ENCODE measurements at places on chromosomes 2 and 18. TPM values are rescaled to one million over a fixed set of nuclear protein-coding genes. Genes with fewer than 3 reads are reported as not detected.

ACMSD gene
- 1.2 TPM for polyA plus RNA-seq

COX7A2L gene
- 195 TPM for polyA plus RNA-seq

DYNAP gene
- not detected for polyA plus RNA-seq

PFN4 gene
- 3.7 TPM for polyA plus RNA-seq

ELAC1 gene
- 15.5 TPM for polyA plus RNA-seq

DNA sequence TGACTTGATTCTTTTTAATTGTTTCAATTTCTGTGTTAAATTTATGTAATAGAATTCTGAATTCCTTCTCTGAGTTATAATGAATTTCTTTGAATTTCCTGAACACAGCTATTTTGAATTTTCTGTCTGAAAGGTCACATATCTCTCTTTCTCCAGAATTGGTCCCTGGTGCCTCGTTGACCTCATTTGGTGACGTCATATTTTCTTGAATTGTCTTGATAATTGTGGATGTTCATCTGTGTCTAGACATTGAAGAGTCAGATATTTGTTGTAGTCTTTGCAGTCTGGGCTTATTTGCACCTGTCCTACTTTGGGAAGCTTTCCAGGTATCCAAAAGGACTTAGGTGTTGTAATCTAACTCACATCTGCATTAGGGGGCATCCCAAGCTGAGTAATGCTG, 111.4 kb upstream of the LRRTM4 start:
- no peak for DNase-seq

- no peak for DNase-seq
Observed at GRCh38 chr18:13302040-13302439, 83.5 kb downstream of the LDLRAD4 start.

DNA sequence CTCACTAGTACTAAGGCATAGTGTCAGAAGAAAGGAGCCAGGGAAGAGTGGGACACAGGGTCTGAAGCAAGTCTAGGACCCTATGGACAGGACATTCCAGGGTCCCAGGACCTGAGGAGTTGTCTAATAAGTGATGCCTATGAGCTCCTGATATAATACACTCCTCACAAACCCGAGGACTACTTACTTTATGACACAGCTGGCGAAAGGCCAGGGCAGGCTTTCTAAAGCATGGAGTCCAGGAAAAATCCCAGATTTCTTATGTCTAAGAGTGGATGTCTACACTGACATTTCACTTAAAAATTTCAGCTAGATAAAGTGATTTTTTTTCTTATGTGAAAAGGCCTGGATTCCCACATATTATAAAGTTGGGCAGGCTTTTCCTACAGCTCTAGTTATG, 502.2 kb upstream of the SETBP1 start:
- no peak for DNase-seq

DNA sequence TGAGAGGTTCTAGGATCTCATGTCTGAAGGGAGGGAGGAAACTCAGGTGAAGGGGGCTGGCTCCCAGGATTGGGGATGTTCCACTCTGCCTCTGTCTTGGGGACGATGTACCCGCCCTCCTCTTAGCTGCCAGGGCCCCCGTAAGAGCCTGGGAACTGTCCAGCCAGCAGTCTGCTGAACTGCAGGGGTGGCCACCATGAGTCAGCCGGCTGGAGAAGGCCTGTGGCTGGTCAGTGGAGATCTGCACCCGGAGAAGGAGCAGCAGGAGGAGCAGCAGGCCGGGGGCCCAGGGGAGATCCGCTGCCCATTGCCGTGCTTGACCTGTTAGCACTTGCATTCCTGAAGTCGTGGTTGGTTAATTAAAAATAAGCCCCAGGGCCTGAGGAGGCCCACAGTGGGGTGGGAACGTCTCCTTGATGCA, 180.3 kb downstream of the TFCP2L1 start:
- no peak for DNase-seq

DNA sequence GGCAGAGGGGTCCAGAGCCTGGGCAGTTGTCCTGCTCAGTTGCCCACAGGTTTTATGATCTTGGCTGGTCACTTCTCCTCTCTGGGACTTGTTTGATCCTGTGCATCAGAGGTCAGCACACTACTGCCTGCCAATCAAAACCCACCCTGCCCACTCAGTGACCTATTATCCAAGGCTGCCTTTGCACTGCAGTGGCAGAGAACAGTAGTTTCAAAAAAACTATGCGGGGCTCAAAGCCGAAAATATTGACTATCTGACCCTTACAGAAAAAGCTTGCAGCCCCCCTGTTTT, 218.2 kb downstream of the CYP26B1 start:
- no peak for DNase-seq

DNA sequence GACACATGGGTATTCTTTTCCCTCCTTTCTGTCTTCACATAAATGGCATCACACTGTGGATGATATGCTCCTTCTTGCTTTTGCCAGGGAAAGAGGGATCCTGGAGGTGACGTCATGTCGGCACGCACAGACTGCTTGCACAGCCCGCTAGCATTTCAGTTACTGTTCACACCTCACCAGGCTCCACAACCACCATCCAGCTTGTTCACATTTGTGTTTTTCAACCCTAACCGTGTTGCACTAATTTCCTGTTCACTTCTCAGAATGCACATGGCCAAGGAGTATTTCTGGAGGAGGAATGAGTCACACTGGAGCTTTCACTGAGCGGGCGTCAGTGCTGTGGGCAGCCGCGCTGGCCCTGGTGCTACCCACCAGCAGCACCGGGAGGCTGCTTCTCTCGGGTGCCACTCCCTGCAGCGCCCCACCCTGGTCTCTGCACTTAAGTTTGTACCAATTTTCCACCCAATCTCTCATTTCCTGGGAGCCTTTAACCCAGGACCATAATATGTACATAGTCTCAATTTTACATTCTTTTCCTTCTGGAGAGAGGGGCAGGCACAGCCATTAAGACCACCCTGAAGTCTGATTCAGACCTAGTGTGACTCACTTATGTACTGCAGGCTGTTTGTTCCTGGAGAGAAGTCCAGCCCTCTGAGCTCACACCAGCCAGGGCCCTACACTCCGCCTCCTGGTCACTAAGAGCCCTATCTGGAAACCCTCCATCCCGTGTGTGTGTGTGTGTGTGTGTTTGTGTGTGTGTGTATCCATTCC, 65.1 kb downstream of the MBP start:
- no peak for DNase-seq

DNA sequence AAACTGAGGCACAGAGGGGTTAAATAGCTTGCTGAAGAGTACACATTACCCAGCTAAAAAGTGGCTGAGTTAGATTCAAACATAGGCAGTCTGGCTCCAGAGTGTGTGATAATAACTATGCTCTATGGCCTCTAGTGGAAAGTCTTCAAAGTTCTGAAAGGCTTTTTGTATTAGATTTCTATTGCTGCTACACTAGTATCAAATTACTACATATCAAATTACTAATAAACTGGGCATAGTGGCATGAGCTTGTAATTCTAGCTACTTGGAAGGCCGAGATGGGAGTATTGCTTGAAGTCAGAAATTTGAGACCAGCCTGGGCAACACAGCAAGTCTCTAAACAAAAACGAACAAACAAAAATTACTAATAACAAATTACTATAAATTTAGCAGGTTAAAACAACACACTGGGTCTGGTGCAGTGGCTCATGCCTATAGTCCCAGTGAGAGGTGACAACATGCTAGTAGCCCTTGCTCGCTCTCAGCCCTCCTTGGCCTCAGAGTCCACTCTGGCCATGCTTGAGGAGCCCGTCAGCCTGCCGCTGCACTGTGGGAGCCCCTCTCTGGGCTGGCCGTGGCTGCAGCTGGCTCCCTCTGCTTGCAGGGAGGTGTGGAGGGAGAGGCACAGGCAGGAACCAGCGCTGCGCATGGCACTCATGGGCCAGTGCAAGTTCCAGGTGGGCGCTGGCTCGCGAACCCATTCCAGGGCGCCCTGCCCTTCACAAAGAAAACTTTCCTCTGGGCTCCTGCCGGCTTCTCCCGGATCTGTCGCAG, 38.2 kb upstream of the TWSG1 start:
- no peak for DNase-seq

GRCh38 chr18:57904535-57904934, 101.4 kb upstream of the ATP8B1 start:
- no peak for DNase-seq

GRCh38 chr2:143686585-143687164, 557.5 kb downstream of the ARHGAP15 start:
- DNase-seq = no peak

DNA sequence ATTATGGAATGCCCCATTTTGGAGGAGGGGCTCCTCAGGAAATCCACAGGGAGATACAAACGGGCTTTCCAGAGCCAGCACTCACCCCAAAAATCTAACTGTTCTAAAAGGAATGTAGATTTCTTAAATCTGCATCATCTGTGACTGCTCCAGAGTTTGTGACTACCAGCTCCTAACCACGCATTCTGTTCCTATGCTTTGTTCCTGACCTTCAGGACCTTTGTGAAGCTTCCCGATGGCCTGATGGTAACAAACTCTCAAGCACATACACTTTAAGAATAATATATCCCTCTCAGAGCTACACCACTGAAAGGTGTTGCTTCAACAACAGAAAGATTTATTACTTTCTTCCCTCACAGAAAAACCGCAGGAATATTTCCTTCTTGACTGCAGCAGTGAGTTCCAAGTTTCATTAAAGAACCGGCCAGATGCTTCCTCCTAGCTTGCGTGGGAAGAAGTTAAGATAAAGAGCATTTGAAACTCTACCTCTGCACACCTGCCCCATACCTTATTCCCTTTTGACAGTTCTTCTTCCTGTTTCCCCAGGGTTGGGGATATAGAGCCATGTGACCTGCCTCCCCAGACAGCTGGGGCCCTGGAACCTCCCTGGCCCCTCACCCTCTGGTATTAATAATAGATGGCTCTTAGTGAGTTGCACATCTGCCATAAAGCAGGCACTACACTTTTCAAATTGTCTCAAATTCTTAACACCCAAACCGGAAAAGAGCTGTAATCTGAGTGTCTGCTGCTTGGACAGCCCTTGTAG, 40.2 kb upstream of the EML4 start:
- no peak for DNase-seq

DNA sequence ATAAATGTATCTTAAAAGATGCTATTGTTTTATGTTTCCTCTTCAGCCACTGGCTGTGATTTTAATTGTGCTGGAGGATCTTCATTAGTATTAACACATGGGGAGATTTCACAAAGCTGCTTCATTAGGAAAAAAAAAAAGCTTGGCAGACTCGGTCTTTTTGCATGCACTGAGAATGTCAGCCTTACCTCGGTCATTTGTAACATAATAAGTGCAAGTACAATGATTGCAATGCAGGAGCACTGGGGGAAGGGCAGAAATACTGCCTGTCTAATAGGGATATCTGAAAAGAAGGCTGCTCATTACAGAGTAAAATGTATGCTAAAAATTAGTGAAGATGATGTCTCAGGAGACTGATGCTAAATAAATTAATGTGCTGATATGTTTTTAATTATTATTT, 1.3 kb upstream of the BAZ2B start:
- DNase-seq = no peak

DNA sequence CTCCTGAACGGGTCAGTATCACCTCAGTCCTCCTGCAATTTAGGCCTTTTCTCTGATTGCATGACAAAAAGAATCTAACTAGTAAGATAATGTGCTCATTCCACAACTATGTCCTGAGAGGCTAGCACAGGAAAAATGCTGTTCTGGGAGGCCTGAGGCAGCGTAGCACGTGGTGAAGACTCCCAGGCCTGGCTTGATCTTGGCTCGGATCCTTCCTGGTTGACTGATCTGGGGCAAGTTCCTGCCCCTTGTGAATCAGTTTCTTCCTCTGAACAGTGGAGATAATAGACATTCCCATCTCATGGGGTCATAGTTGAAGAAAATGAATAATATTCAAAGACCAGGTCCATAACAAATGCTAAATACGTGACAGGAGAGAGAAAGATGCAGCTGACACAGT, 12.3 kb downstream of the FBLN7 start:
- no peak for DNase-seq

DNA sequence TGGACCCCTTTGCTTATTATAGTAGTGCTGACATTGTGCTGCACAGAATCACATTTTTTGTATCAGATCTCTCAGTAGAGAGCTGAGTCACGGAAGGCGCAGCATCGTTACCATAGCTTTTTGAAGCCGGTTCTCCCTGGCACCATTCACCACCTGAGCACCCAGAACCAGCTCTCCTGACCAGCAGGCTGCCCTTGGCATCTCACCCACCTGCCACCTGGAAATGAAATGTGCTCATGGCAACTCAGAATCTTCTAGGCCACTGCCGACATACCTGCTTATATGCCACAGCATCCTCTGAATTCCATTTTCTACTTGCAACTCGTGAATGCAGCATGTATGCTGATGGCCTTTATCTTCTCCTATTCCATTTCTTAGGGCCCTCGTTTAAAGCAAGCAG, 62.7 kb downstream of the COA5 start:
- no peak for DNase-seq

DNA sequence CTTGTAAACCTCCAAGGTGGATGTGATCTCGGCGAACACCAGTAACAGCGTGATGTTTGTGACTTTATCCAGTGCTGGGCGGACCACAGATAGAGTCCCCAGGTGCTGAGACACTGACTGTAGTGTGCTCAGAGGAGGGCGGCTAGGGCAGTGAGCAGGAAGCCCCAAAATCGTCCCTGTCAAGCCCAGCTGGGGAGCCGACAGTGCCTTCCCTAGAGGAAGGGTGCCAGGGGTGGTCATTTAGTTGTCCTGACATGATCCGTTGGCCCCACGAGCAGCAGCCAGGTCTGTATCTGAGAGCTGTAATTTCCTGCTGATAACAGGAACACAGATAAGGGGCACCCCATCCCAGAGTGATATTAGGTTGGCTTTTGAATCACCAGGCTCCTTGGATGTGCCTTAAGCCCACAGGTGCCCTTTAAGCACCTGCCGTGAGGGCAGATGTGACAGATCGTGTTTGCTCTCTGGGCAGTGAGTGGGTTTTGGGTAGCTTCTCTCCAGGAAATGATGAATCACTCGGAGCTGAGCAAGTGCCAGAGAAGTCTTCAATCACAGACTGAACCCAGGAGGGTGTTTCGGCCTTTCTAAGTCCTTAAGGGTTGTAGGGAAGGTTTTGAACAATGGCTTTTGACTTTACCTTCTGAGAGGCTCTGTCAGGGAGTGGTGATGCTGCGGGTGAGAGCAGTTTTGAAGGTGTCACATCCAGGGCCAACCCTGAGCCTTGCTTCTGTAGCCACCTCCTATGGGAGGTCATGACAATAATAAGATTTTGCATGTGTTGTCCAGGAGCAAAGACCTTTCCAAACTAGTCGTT, 7.7 kb downstream of the LPIN1 start:
- DNase-seq = no peak

DNA sequence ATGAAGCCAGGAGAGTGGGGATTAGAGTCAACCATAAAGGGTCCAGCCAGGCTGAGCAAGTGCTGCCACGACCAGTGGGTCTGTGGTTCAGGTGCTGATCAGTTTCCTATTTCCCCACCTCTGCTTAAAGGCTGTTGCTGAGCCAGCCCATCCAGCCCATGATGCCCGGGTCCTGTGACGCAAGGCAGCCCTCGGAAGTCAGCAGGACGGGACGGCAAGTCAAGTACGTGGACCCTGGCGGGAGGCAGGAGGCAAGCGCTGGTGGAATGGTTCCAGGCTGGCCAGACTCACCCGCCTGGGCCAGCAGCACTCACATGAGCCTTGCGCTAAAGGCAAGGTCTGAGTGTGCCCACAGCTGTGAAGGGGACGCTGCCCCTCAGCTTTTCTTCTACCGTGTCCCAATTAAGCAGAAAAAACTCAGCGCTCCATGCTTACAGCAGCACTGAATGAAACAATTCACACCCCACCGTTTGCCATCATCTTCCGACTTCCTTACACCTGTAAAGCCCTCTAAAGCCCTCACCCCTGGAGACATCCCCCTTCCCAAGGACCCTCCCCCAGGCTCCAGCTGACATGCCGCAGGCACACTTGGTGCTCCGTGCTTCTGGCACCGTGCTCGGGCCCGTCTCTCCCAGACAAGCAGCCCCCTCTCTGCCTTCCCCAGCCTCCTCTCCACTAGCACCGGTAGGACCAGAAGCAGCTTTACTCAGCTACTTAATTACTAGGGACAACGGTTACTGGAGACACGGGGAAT, 11.3 kb upstream of the RPL31 start:
- DNase-seq = no peak

GRCh38 chr2:71930049-71930681, 217.5 kb downstream of the CYP26B1 start:
- no peak for DNase-seq

All from right lung (tissue), 10 donors.